ENCODE measurements at places on chromosomes 6 and 20.

GRCh38 chr20:41440882-41441281, 74.3 kb upstream of the EMILIN3 start:
- DNase-seq: no peak

GRCh38 chr20:11380283-11380682, 537.4 kb upstream of the BTBD3 start:
- DNase-seq: no peak

DNA sequence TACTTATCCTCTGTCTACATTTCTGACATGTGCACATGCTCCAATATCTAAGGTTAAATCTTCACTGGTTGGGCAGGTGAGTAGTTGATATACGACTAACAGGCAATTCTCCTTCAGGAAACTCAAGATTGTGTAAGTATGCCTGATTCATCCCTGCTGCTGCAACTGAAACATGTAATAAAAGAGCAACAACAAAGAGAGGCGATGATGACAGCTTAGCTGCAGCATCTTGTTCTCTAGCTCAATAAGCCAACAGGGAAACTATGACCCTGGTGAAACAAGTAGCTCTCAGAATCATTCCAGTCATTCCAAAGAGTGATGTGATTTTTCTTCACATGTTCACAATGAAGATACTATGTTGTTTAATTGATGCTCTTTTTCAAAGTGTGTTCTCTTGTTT, 74.4 kb downstream of the ELOVL4 start:
- no peak for DNase-seq

DNA sequence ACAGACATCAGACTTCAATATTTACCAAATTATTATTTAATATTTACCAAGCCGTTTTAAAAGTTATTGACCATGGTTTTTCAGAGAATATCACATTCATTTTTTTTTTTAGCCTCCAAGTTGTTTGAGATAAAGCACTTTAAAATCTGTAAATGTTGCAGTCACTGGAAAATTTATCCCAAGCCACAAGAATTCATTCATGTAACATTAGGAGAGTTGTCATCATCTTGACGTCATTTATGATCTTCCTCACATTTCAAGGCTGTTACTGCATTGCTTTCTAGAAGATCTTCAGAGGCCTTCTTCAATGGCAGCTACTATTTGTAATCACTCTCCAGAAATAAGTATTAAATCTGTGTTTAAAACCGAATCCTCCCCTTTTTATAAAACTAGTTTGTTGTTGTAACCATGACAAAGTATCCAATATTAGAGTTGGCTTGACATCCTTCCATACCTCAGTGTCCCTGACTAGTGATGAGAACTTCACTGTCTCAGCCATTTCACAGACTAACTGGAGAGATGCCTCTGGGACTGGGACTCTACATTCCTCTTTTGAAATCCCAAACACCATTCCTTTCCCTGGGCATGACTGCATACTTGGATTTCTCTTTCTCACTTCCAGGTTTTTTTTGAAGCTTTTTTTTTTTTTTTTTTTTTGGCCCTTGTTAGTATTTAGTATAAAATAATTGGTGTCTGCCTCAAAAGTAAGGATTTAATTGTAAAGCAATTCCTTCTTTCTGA, 100.1 kb downstream of the ZFAND3 start:
- DNase-seq: no peak

DNA sequence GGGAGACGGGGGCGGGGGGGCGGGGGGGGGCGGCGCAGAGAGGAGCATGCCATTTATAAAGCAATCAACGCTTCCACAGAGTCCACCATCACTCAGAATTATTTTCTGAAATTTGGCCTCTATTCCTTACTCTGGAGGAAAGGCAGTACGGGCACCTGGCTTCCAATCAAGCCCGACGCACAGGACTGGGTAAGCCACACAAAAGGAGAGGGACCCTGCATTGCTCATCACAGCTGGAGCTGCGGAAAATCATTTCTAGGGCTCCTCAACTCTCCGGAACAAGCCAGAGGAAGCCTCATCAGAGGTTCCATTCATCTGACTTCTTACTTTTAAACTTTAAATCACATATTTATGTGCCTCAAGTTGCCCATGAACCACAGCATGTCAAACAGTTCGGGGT, 55.9 kb downstream of the TTI1 start:
- no peak for DNase-seq

DNA sequence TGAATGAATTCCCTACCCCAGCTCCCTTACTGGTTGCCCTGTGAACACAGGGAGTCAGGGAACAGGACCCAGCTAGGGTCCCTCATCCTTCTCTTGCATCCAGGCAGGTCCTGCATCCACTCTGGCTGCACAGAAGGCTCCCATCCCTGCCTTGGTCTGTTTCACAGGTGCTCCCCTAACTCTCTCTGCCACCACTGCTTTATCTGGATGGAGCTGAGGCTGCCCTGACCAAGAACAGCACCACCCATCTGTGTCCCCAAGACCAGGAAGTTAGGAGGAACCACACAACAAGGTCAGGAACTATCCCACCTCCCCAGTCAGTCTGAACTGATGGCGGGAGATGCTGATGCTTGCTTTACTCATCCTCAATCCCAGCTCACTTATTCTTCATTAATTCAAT, 16.2 kb upstream of the HLA-G start:
- no peak for DNase-seq

Measured in ovary (tissue), 10 donors.